ENCODE measurements at places on chromosomes 13 and 19.

DNA sequence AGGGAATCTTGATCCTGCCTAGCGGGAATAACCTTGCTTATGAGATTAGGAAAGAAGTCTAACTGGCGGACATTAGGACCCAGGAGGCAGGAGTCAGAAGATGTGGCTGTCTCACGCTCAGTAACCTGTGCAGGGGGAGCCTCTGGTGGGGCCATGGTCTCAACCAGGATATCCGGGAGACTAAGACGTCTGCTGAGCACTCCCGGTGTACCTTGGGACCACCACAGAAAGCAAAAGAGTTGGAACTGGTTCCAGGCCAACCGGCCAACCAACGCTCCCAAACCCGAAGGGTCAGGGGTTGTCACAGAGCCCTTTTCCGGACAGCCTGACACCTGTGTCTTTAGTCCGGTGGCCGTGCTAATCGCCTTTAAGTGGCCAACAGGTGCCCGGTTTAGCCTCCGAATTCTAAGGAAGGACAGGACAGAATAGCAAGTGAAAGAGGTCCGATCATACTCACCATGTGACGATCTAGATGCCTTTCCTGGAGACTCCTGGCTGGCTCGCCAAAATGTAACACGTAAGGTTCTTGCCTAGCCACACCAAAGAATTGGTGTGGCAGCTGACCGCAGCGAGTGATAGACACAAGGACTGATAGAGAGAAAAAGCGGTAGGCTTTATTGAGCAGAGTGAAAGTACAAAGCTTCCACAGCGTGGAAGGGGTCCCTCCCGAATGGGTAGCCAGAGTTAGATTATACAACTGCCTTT, 103.9 kb upstream of the DIAPH3 start:
- no peak for DNase-seq

DNA sequence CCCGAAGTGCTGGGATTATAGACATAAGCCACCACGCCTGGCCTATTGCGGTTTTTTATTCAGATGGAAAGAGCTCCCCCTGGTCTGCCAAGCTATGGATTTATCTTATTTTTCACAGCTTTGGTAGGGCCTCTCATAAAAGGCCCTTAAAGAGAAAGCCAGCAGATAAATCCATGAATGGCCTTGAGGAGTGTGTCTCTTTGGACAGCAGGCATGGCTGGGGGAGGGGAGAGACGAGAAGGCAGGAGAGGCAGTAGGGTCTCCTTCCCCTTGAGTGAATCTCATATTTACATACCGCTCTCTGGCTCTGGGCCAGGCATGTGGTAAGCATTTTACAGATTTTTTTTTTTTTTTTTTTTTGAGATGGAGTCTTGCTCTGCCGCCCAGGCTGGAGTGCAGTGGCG, 25.2 kb downstream of the MARK4 start:
- no peak for DNase-seq

DNA sequence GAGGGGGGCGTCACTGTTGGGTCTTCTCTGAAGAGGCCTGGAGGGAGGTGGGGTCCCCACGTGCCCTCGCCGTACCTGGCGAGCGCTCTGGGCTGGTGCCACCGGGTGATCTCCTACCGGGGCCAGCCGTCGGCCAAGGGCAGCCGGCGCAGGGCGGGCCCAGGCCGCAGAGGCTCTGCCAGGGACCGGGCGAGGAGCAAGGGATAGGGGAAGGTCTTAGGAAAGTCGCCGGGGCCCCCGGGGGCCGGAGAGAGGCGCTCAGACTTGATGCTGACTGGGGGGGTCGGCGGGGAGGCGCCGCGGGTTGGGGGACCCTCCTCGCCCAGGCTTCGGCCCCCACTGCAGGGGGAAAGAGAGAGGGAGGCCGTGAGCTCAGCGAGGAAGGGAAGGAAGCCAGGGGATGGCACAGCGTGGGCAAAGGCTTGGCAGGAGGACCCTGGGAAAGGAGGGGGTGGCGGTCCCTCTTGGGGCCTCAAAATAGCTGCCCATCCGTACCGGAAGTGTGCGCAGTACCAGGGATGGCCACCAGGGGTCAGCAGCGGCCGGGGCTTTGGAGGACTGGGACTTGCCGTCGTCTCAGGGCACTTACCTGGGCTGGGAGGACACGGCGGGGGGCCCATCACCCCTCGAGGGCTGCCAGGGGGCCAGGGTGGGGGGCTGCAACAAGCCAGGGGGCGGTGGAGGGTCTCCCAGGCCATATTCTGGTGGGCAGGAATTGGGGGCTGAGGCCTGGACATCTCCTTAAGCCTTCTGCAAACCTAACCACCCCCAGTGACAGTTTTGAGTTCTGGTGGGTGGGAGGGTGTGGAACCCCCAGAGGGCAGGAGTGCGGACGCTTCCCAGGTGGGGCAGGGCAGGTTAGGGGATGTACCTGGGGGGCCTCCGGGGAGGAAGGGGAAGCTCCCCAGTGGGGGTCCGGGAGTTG, 7.7 kb upstream of the TMEM161A start:
- DNase-seq = no peak

DNA sequence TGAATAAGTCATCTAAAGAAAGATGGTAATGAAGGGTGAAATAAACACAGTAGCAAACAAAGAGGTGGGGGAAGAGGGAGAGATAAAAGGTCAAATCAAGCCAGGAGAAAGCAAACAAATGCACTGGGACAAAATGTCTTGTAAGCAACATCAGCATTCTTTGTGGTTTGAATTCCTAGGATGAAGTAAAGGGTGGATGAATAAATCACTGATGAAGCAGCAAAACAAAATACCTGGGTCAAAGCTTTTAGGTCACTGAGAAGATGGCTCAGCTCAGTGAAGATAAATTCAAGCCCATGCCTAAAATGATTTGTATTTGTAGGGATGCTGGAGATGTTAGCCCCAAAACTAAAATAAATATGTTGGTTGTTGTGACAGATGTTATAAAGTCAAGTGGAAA, 86.5 kb upstream of the FBXL3 start:
- DNase-seq = no peak

GRCh38 chr13:72341904-72342303, 385.5 kb downstream of the MZT1 start:
- DNase-seq = no peak

GRCh38 chr13:26465954-26466353, 91.5 kb upstream of the WASF3 start:
- DNase-seq = no peak

DNA sequence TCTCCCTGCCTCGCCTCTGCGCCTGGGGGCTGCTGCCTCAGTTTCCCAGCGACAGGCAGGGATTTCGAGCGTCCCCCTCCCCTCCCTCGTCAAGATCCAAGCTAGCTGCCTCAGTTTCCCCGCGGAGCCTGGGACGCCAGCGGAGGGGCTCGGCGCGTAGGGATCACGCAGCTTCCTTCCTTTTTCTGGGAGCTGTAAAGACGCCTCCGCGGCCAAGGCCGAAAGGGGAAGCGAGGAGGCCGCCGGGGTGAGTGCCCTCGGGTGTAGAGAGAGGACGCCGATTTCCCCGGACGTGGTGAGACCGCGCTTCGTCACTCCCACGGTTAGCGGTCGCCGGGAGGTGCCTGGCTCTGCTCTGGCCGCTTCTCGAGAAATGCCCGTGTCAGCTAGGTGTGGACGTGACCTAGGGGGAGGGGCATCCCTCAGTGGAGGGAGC, 722 bp upstream of the ICAM1 start:
- DNase-seq = no peak

DNA sequence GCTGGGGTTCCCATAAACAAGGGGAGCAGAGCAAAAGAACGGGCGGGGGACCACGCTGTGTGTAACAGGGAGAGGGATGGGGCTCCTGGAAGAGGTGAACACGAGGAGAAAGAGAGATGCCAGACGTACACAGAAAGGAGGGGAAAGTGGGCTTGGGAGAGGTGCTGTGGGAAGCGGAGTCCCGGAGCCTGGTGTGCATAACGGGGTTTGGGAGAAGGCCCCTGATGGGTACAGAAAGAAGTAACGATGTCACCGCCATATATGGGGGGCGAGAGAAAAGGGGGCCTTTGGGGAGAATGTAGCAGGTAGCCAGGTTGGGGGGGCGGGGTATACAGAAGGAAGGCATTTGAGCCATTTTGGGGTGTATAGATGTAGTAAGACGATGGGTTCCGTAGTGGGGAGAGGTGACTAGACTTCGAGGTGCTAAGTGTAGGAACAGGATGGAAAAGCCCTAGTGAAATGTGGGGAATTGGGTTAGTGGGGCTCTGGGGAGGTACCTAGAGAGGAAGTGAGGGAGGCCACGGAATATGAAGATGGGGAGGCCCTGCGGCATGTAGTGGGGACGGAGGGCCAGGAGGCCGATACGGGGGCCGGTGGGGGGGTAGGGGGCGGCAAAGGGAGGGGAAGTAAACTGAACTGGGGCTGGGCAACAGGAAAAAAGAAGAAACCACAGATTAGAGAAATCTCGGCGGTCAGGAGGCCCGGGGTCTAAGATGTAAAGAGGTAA, 787 bp downstream of the ZNF580 start:
- no peak for DNase-seq

DNA sequence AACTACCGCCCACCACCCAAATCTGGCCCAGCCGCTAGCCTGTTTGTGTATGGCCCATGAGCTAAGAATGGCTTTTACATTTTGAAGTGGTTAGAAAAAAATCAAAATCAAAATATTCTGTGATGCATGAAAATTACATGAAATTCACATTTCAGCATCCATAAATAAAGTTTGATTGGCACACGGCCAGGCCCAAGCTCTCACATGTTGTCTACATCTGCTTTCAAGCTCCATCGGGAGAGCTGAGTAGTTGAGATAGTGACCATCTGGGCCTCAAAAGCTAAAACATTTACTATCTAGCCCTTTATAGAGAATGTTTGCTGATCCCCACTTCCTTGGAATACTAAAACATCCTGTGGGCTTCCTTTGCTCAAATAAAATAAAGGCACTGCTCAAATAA, 14.5 kb downstream of the RFX2 start:
- no peak for DNase-seq

DNA sequence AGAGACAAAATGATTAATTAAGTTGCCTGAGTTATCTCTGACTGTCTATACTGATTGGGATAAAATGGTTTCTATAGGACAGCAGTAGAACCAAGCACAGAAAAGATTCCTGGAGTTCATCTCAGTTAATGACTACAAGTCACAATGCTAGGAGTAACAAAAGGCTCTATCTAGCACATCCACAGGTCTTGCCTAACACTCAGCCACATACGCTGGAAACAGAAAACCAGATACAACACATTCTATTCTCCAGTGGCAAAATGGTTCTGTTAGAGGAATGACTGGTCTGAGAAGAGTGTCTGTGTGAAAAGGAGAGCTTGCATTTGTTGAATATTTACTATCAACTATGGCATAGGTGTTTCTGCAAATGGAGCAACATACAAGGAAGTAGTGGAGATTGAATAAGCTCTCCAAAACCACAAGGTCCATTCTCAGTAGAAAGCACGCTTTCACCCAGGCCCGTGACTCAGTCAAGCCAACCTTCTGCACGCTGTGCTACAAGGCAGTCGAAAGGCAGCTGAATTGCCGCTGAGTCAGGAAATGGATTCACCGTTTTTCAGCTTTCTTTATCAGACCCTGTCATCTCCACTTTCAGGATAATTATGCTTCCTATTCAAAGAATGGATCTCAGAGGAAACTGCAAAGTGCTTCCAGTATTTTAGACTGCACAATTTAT, 761.5 kb downstream of the EFNB2 start:
- no peak for DNase-seq

DNA sequence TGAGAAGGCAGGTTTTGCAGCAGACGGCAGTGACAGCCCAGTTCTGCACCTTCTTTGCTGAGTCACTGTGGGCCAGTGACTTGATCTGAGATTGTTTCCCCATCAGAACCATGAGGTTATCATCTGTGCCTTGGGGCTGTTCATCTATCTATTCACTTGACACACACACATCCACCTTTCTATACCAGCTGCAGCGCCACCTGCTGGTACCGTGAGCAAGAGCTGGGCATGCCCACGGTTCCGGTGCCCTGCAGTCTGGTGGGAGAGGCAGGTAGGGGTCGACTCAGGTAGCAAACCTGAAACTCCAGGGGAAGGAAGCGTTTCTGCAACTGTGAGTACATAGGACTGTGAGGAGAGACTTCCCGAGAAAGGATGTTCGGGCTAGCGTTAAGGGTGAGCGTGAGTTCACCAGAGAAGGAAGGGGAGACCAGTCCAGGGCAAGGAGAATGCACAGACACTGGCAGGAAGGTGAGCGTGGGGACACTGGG, 7.5 kb upstream of the LIN7B start:
- no peak for DNase-seq

- DNase-seq = no peak
These were observed 7.8 kb downstream of the CEACAM4 start for GRCh38 chr19:41619018-41619556.

- DNase-seq = no peak
These were observed 8.8 kb upstream of the METTL21C start for GRCh38 chr13:102703726-102704035.

- DNase-seq = no peak
These were observed 1.5 kb downstream of the SLC25A23 start for GRCh38 chr19:6457958-6458694.

GRCh38 chr13:100673376-100673712, 1.3 kb downstream of the TMTC4 start:
- no peak for DNase-seq

DNA sequence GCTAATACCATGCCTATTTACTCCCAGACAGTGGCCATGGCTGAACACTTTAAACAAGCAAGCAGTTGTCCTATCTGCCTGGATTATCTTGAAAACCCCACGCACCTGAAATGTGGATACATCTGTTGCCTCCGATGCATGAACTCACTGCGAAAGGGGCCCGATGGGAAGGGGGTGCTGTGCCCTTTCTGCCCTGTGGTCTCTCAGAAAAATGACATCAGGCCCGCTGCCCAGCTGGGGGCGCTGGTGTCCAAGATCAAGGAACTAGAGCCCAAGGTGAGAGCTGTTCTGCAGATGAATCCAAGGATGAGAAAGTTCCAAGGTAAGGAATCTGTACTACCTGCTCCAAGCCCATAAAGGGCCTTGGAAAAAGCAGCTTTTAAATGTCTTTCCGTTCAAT, 8.6 kb downstream of the RFPL4AL1 start:
- DNase-seq = no peak

DNA sequence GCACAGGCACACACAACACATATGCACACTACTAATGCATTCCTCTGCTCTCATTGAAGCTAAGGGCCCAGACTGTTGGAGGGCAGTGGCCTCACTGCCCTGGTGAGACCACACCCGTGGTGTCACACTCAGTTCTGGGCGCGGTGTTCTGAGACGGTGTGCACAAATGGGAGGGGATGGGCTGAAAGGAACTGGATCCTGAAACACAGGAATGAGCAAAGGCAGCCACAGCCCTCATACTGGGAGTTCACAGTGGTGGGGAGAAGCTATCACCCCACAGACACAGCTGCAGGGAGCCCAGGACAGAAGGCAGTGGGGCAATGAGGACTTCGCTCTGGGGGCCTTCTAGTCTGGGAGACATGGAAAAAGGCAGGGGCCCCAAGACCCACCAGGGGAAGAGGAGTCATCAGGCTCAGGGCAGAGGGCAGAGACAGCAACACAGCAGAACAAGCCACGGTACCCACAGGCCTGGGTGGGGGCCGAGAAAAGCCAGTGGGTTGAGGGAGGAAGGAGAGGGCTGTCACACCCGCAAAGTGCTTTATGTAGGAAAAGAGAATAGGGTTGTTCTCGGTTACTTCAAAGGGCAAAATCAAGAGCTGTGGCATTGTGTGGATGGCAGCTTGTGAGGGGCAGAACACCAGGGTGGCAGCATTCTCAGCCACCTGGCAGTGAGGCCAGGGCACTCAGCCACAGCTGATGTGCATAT, 75.4 kb upstream of the GPR183 start:
- no peak for DNase-seq

- no peak for DNase-seq
These were observed 2832.4 kb downstream of the PCDH9 start for GRCh38 chr13:64397701-64398100.
